ENCODE measurements at places on chromosomes 4 and X.

DNA sequence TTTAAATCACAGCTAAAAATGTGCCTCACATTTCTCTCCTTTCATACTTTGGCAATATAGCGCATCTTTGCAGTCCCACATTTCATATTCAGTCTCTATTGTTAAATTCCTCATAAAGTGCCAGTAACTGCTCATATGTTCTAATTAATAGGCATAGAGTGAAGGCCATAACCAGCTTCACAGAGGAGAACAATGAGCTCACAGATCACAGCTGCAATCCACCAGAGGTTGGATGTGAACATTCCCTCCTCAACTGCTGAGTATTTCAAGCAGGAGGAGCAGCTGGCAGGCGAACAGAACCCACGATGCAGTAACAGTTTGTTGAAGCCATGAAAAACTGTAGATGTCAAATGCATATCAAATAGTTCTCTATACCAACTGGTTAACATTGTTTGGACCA lies 2088.7 kb upstream of the AGA start:
- no peak for DNase-seq

- no peak for DNase-seq
Measured at GRCh38 chrX:23871905-23872546, 35.7 kb downstream of the APOO start.

- no peak for DNase-seq
Measured at GRCh38 chrX:43657671-43658070, 1.6 kb downstream of the MAOA start.

- no peak for DNase-seq
Measured at GRCh38 chr4:135316266-135316779, 1114.7 kb upstream of the PABPC4L start.

DNA sequence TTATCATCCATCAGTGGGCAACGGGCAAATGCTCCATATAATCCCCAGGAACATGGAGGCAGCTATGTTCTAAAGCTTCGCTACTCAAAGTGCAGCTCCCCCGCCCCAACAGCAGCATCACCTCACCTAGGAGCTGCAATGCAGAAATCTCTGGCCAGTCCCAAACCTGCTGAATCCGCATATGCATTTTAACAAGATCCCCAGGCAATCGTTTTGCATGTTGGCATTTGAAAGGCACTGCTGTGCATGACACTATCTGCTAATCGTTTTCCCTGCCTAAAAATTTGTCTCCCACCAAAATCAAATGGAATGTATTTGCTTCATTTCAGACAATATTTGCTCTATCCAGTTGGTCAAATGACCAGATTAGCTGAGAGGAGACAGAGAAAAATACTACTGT lies 15.2 kb downstream of the ADGRG2 start:
- no peak for DNase-seq

- DNase-seq, result no peak
Measured at GRCh38 chr4:5199912-5200311, 148.6 kb downstream of the STK32B start.

GRCh38 chr4:7915875-7916242 lies 23.8 kb downstream of the AFAP1 start:
- DNase-seq, result no peak

DNA sequence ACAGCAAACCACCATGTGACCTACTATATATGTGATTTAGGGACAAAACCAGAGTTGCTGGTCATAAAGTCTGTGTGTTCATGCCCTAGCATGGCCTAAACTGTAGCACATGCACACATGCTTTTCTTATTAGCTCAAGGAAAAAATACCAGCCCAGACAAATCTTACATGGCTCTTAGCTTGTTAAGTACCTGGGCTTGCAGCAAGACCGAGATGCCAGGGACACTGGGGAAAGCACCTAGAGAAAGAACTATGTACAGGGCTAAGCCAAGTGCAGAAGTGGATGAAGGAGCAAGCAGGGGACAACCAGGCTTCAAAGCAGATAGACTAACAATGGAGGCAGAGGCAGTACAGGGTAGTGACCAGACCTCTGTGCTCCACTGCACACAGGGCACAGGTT lies 3.4 kb upstream of the GABRE start:
- DNase-seq, result no peak

DNA sequence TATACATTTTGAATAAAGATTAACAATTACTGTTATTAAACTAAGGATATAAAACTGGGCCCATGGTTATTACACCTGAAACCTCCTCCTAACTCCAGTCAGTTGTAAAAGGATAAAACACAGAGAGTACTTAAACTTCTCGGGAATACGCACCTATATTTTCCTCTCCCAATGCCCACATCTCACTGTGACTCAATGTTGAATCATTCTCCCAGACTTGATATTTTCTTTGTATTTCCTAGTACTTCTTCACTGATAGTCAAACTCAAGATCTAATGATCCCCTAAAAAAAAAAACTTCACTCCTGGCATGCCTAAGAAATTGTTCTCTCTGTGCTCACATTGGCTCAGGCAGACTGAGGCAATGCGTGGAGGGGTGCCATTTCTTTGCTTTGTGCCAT lies 212.5 kb upstream of the DKK2 start:
- DNase-seq, result no peak

- no peak for DNase-seq
Measured at GRCh38 chrX:84611843-84612636, 109.8 kb upstream of the HDX start.

- DNase-seq, result no peak
Measured at GRCh38 chrX:151346931-151347543, 50.0 kb upstream of the VMA21 start.

- DNase-seq, result no peak
Measured at GRCh38 chr4:147480891-147481576, at the start of gene EDNRA. TSS of gene EDNRA (plus strand) at chr4:147481097. CDS start at chr4:147485682, 4,585 bp downstream.

DNA sequence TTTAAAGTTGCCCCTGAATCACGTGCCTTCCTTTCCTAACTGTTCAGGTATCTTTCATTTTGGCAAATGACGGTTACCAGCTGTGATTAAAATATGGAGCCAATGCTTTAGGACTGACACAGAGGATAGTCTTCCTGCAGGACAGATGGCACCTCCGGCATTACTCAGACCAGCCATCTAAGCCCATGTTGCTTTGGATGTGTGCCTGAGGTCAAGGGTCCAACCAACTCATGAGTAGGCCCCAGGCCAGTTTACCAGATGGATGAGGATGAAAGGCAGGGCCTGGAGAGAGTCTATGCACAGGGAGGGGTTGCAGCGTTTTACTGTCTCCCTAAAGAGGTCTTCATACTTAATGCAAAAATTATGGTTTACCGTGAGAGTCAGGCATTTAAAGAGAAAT lies 174.0 kb upstream of the GATB start:
- no peak for DNase-seq

- no peak for DNase-seq
Measured at GRCh38 chrX:110421500-110422455, 63.1 kb downstream of the RTL9 start.

GRCh38 chr4:12846368-12846767 lies 637.8 kb downstream of the RAB28 start:
- DNase-seq, result no peak

GRCh38 chr4:136558940-136559494 lies 973.3 kb downstream of the PCDH18 start:
- DNase-seq, result no peak

- DNase-seq, result no peak
Measured at GRCh38 chr4:96471956-96472867, 632.3 kb downstream of the PDHA2 start.

- DNase-seq, result no peak
Measured at GRCh38 chr4:3290889-3291321, 1.9 kb upstream of the RGS12 start.

GRCh38 chr4:5662555-5662954 lies 45.8 kb downstream of the EVC2 start:
- no peak for DNase-seq

DNA sequence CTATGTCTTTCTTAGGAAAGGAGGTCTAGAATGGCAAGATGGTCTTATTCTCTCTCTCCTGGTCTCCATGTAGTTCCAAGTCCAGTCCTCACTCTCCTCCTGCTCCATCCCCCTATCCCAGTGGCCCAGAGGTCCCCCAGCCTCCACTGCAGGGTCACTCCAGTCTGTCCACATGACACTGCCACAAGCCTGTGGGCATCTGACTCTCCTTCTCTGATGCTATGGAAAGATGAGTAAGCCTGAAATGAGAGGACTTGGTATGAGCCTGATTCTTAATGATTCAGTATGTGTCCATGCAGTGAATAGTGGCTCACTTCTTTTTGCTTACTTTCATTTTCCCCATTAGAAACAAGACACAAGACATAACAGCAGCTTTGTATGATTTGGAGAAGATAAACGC lies 516.8 kb upstream of the ADGRL3 start:
- DNase-seq, result peak; percentile 78

DNA sequence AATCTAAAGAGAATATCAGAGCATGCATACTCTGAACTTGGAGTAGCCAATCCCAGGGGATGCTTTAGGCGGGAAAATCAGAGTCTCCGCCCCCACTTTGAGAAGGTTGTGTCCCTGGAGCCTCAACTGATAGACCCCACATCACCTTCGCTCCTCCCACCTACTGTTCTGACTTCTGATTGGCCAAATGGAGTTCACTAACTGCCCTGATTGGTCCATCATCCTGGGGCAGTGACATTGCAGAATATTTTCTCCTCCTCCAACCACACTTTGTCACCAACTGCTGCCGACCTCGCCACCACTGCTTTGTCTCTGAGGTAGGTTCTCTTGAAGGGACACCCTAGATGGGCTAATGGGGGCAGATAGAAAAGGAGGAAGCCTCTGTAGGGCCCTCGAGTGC lies 22.7 kb upstream of the SPACA5B start:
- no peak for DNase-seq

GRCh38 chrX:40996886-40997530 lies 88.2 kb upstream of the USP9X start:
- DNase-seq, result peak; percentile 42

DNA sequence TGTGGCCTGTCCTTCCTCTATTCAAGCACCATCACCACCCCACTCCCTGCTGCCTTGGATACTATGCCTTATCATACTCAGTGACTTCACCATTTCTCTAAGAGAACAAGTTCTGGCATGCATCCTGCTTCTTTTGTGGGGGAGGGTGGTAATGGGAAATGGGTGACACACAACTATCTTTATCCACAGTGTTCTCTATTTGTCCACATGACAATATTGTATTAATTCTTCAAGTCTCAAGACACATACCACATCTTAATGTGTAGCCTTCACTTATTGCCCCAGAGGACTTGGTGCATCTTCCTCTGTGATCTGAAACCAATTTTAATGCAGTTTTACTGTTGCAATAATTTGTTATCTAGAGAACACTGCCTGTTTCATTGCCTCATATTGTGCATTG lies 29.3 kb upstream of the UGT2B7 start:
- no peak for DNase-seq

- no peak for DNase-seq
Measured at GRCh38 chr4:57426779-57427395, 316.7 kb upstream of the IGFBP7 start.

DNA sequence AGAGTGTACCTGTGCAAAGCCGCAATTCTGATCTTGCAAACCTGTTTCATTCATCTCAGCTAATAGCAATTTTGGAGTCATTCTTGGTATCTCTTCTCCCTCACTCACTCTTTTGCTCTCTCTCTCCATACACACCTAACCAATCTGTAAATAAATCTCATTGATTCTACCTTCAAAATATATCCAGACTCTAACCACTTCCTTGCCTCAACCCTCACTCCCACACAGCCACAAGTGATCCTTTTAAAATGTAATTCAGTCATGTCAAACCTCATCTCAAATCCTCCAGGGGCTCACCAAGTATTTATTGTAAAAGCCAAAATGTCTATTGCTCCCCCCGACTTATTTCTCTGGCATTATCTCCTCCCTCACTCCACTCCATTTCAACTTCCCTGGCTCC lies 51.7 kb upstream of the SLC10A4 start:
- no peak for DNase-seq

DNA sequence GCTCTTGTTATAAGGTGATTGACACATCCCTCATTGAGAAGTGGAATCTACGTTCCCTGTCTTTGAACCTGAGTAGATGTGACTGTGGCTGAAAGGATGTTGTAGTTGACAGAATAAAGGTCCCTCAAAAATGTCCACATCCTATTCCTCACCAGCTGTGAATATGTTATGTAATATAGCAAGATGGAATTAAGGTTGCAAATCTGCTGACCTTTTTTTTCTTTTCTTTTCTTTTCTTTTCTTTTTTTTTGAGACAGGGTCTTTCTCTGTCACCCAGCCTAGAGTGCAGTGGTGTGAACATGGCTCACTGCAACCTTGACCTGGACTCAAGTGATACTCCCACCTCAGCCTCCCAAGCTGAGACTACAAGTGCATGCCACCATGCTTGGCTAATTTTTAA lies 7.2 kb upstream of the CCNG2 start:
- DNase-seq, result no peak

- DNase-seq, result no peak
Measured at GRCh38 chrX:50813843-50814661, at the start of gene SHROOM4. TSS of gene SHROOM4 (minus strand) at chrX:50814194. CDS start at chrX:50814018, 176 bp downstream.

DNA sequence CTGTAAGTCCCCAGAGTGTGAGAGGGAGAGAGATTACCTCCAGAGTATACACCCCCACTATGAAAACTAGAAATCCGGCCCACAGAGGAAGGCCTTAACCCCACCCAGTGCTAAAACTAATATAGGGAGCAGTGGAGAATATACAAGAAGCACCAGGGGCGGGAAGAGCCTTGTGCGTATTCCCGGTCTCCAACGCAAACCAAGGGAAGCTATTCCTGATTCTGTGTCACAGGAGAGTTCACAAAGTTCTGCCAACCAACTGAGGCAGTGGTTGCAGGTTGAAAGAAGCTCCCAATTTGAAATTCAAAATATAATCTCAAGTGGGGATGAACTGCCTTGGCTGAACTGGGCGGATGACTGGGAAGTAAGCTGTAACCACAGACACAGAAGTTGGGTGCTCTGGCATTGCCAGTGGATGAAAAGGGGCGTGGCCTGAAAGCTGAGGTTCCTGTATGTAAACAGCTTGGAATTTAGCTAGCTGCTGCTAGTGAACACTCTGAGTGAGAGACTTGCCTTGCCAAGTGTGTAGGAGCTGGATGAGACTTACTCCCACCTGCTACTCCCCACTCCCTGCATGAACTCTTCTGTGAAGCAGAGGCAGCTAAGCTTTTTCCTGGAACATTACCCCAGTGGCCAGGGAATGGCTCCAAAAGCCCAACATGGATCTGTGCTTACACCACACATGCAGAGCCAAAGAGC lies 32.7 kb downstream of the ELF2 start:
- peak; percentile 11 for DNase-seq

DNA sequence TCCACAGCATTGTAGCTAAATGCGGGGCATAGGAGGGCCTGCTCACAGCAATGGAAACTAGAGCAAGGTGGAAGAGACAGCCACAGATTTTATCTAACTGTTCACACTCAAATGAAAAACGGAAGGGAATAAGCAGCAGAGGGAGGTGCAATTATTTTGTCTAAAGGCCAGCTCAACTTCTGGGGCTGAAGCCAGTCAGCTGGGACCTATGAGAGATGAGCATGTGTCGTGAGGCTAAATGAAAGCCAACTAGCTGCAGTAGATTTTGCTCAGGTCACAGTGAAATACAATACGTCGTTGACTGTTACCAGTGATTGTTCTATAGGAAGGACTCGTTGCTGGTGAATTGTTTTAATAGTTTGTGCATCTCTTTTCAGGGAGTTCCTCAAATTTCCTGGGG lies 26.4 kb upstream of the FGFBP2 start:
- DNase-seq, result no peak

DNA sequence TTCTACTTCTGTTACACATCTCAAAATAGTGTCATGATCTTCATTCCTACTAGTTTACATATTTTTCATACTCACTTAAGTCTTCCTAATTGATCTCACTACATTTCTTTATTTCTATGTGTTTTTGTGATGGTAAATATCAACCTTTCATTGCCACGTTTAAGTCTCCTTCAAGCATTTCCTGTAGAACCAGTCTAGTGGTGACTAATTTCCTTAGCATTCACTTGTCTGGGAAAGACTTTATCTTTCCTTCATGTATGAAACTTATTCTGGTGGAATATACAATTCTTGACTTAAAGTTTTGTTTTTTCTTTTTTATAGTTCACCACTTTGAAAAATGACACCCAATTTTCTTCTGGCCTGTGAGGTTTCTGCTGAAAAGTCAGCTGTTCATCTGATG lies 181.4 kb upstream of the NEIL3 start:
- DNase-seq, result no peak

Measured in AG09309 (cell line).